ENCODE measurements at places on chromosomes 1 and 21.
A peak's percentile ranks its signal among the peaks of the same experiment; 100 is the strongest.

DNA sequence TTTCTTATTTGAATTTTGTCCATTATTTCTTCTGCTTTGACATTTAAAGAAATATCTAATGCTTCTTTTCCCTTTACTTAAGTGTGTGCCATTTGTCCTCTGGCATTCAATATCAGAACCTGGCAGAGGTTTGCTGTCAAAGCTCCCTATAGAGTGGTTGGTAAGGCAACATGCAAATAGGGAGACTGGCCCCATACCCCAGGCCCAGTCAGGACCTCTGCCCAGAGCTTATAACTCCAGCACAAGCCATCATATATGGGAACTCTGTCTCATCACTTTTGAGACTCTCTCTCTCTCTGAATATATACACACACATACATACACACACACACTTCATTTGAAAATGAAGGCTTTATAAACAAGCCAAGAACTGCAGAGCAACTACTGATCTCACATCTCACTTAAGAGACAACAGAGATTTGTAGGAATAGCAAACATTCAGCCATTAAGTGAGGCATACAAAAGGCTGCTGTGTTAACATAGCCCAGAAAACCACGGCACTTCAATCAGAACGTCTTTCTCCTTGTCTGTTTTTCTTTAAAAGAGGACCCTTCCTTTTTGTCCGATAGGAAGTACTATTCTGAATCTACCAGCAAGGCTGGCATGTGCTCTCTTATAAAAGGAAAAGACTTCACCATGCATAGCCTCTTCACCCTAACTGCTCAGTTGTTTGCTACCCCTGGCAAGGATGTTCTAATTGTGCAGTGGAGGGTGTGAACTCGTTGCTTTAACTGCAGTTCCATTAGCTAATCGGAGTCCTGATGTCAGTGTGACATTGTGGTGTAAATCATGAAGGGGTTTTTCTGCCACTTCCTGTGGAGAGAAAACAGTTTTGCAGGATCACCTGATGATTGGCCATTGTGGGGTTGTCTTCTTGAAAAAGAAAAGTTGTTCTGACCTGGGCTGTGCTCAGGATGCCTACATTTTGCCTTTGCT lies 101.7 kb downstream of the NR5A2 start:
- DNase-seq = no peak

DNA sequence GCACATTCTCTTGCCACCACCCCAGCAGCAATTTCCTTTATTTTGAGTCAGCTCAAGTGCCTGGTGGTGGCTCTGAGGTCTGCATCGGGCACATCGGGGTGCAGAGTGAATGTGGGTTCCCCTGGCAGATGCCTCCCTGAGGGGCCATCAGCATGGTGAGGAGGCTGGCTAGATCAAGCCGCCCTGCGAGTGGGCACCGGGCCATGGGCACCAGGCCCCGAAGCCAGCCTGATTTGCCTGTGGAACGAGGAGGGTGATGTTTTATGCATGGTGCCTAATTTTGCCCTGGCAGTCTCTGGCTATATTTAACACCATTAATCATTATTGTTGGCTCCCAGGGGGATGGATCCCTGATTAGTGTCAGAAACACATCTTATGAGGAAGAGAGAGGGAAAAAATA lies 36.3 kb downstream of the ACTL8 start:
- no peak for DNase-seq

GRCh38 chr1:157363660-157364140 lies 188.6 kb downstream of the FCRL5 start:
- peak; percentile 54 for DNase-seq

DNA sequence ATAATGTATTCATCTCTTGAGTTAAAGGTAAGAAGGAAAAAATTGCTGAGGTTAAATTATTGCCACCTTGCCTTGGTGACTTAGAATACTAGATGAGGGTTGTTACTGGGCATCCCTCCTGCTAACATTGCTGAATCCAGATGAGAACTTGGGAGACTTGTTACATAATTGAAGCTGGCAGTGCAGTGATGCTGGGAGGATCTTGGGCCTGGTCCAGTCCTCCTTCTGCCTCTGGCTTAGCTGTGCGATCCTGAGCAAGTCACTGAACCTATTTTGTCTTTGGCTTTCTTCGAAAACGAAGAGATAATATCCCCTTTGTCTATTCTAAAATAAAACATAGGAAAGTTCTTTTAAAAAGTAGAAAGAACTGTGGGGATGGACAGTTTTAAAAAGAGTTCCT lies 244.9 kb upstream of the NRIP1 start:
- DNase-seq = no peak

GRCh38 chr1:37657620-37658412 lies 23.1 kb upstream of the RSPO1 start:
- DNase-seq = no peak

GRCh38 chr1:15953294-15953771 lies 22.6 kb downstream of the ZBTB17 start:
- DNase-seq = no peak

DNA sequence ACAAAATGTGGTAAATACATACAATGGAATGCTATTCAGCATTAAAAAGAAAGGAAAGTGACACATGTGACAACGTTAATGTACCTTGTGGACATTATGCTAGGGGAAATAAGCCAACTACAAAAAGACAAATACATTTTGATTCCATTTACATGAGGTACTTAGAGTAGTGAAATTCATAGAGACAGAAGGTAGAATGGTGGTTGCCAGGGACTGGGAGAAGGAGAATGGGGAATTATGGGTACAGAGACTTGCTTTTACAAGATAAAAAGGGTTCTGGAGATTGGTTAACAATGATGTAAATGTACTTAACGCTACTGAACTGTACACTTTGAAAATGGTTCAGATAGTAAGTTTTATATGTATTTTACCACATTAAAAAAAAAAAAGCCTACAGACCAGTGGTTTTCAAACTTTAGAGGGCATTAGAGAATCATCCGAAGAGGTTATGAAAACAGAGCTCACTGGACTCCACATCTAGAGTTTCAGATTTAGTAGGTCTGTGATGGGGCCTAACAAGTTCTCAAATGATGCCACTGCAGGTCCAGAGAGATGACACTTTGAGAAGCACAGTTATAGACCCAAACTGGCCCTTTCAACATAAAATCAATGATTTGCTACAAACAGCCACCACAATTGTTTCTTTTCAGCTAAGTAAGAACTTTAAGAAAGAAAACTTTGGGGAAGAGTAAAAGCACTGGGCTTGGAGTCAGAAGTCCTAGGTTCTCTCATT lies 9.6 kb upstream of the ADCY10 start:
- DNase-seq = no peak

DNA sequence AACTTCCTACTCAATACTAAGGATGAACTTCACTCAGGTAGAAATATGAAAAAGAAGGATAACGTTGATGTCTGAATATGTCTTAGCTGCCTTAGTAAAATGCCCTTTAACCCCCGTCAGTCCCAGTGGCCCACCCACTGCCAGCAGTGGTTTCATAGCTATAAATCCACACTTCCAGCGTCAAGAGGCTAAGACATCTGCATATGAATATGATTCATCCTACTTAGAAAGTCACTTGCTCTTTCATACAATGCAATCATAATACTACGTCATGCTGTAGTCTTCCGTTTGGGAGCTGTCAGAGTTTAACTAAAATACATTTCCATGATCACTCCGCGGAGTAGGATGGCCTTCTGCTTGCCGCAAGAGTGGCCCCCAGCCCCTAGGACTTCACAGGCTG lies 247.3 kb downstream of the SDCCAG8 start:
- no peak for DNase-seq

- DNase-seq = no peak
Measured at GRCh38 chr1:22841860-22842281, 130.8 kb downstream of the LACTBL1 start.

GRCh38 chr1:230865062-230865817 lies 3.1 kb downstream of the C1orf198 start:
- DNase-seq = no peak

DNA sequence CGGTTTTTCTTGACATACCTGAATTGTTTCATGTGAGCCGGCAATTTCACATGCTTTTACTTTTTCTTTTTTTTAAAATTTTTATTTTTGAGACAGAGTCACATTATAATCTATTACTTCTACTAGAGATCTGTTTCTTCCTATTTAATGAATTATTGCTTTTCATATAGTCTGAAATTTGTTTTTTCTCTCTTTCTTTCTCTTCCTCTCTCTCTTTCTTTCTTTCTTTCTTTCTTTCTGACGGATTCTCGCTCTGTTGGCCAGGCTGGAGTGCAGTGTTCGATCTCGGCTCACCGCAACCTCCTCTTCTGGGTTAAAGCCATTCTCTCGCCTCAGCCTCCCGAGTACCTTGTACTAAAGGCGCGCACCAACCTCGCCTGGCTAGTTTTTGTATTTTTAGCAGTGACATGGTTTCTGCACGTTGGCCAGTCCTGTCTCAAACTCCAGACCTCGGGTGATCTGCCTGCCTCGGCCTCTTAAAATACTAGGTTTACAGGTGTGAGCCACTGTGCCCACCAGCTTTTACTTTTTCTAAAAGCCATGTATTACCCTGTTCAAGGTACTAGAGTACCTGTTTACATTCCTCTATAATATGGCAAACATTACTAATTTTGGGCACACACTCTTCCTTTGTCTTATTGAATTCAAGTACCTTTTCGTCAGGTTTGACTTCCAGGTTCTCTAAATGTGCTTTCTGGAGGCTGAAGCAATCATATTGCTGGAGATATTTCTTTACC lies 86.5 kb upstream of the RHOU start:
- no peak for DNase-seq

- no peak for DNase-seq
Measured at GRCh38 chr1:66699213-66699612, 53.0 kb upstream of the DYNLT5 start.

GRCh38 chr21:39208624-39209333 lies 25.5 kb upstream of the PSMG1 start:
- DNase-seq = no peak

DNA sequence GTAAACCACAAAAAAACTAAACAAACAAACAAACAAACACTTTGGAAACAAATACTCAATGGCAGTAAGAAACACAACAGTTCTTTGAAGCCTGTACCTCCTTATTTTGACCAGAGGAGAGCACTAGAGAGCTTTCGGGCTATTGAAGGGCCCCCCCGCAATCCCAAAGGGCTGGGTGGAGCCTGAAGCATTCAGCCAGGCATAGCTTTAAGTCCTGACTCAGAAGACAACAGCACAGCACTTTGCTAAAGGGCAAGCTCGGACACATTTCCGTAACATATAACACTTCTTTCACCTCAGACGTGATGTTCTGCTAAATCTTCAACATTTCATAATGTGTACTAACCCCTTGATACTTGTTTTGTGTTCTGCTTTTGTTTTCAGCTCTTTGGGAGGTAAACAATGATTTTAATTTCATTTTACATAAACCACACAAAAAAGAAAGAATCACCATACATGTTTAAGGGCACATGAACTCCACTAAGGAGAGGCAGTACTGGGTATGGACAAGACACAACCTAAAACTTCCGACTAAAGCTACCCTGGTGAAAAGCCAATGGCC lies 9.7 kb upstream of the SHCBP1L start:
- peak; percentile 85 for DNase-seq

DNA sequence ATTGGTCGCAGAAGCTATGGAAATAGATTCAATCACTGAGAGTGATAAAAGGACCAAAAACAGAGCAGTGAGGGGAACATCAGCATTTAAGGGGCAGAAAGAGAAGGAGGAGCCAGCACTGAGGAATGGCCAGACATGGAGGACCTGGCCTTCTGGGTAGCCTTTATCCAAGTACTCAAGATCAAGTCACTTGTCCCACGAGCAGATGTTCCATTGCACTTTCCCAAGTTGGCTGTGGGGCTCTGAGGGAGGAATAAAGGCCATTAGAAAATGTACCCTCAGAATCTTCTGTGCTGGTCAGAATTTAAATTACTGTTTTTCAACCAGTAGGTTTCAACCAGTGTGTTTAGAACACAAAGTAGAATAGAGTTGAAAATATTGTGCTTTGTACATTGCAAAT lies 55.3 kb downstream of the GIPC2 start:
- no peak for DNase-seq

GRCh38 chr1:205541161-205541886 lies 36.9 kb downstream of the CDK18 start:
- no peak for DNase-seq

DNA sequence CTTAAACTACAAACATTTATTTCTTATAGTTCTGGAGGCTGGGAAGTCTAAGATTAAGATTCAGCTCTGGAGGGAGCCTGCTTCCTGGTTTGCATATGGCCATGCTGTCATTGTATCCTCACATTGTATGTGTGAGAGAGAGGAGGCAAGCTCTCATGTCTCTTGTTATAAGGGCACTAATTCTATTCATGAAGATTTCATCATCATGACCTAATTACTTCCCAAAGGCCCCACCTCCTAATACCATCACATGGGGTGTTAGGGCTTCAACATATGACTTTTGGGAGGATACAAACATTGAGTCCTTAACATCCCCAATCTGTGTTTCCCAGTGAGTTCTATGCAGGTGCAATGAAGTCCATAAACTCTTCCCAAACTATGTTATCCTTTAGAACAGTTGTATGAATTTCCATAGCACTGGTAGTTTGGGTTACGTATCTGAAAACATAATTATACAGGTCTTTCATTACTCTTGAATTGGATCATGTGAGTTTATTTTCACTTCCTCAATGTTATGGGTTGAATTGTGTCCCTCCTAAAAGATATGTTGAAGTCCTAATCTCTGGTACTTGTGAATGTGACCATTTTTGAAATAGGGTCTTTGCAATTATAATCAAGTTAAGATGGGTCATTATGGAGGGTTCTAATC lies 124.2 kb downstream of the RUNX1 start:
- no peak for DNase-seq

- DNase-seq = no peak
Measured at GRCh38 chr21:33189237-33189636, 40.5 kb upstream of the IFNAR2 start.

DNA sequence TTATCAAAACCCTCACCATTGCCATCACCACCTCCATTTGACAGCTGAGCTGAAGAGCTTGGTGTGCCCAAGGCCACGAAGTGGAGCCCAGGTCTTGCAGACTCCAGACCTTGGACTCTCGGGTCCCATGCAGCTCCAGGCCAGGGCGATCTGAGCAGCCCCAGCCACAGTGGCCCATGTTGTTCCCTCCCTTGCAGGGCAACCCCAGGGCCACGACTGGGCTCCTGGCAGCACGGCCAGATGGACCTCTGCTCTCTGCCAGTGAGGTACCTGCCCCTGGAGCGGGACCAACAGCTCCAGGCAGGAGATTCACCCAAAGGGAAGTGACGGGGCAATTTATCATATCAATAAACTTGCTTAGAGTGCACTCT lies 182.7 kb upstream of the VAMP3 start:
- no peak for DNase-seq

GRCh38 chr1:119884711-119885110 lies 11.6 kb downstream of the ADAM30 start:
- no peak for DNase-seq

- no peak for DNase-seq
Measured at GRCh38 chr1:232431748-232432147, 198.2 kb downstream of the SIPA1L2 start.

GRCh38 chr1:183372586-183373230 lies 45.5 kb downstream of the NMNAT2 start:
- DNase-seq = no peak

- DNase-seq = no peak
Measured at GRCh38 chr1:61921435-61921834, 179.2 kb downstream of the PATJ start.

DNA sequence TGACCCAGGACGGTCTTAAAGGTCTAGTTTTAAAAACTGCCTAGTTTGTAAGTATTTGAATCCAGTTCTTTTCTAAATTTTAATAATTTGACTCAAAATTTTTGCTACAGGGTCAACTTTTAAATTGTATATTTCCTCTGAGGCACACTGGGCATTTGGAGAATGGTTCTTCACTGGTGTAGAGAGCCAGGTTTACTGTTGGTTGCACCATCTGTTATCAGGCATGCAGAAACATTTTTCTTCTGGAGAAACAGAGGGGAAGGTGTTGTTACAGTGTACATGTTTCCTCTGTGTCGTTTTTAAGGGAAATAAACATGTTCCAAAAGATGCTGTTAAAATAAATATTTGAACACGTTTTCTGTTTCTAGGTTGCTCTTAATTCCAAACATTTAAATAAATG lies 39.0 kb upstream of the RWDD3 start:
- no peak for DNase-seq
